Peyer's patch (tissue), 4 donors: ENCODE measurements at places on chromosomes 2 and 18. TPM values are rescaled to one million over a fixed set of nuclear protein-coding genes. Genes with fewer than 3 reads are reported as not detected.

The KYNU gene
- 25.6 TPM for total RNA-seq

The ABCG8 gene
- 15.2 TPM for total RNA-seq

The GDF7 gene
- 0.35 TPM for total RNA-seq

The DAPL1 gene
- total RNA-seq = not detected

The KCNJ13 gene
- total RNA-seq = 211 TPM

DNA sequence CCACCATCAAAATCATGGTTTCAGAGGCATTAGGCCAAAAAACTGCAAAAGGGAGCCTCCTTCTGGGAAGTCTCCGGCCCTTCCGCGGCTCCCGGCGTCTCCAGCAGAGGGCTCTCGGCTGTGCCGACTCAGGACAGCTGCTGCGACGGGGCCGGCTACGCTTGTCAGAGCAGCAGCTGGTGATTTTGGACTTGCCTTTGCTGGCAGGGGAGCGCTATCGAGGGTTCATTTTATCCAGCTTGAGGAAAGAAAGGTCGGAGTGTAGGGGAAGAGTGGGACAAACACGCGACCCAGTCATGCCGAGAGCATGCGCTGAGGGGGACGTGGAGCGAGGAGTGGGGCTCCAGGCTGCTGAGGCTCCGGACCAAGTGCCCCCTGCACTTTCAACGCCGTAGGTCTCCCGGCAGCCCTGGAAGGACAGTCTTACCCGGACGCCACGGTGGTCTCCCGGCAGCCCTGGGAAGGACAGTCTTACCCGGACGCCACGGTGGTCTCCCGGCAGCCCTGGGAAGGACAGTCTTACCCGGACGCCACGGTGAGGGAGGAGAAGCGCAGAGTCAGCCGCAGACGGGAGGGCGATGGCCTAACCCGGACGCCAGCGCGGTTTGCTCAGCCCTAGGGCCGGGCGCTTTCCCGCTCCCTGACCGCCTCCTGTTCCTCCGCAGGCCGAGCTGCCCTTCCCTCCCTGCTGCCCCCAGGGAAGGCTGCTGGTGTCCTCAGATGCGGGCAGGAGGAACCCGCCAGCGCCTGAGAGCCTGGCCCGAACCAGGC is 21.7 kb downstream of the DDX18 start:
- peak overlapping the region; percentile 48 for H3K4me3 ChIP-seq
- peak overlapping the region; percentile 31 for H3K27ac ChIP-seq
- H3K36me3 ChIP-seq = no peaks in the 10 kb centered on the region
- no peaks in the 10 kb centered on the region for H3K4me1 ChIP-seq

GRCh38 chr2:9439536-9439935 is 16.1 kb downstream of the CPSF3 start:
- no peaks in the 10 kb centered on the region for H3K4me1 ChIP-seq
- H3K27me3 ChIP-seq = no peaks in the 10 kb centered on the region
- H3K36me3 ChIP-seq = no peaks in the 10 kb centered on the region
- no peak overlapping the region for H3K4me3 ChIP-seq
- no peak overlapping the region for H3K27ac ChIP-seq

- no peak for DNase-seq
- no peaks in the 10 kb centered on the region for H3K27me3 ChIP-seq
- no peak overlapping the region for H3K4me3 ChIP-seq
- H3K27ac ChIP-seq = no peak overlapping the region
Measured at GRCh38 chr2:102296449-102296848, 14.9 kb upstream of the IL1RL1 start.

DNA sequence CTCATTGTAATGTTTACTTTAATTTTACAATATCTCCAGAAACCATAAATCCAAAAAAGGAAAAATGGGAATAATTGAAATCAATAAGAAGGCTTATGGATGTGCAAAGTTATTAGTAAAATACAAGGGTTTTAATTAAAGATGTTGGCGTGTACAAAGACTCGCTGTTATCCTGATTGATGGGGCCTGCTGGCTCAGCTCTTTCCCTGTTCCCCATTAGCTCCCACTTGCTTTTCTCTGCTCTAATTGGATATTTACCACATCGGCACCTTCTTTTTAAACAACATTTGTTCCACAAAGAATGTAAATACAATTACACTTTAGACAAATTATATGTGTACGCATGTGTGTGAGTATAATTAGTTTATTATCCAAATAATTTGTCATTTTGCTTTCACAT is 796.6 kb downstream of the ERBB4 start:
- no peak overlapping the region for H3K4me3 ChIP-seq
- no peaks in the 10 kb centered on the region for H3K36me3 ChIP-seq
- H3K27ac ChIP-seq = no peak overlapping the region
- no peaks in the 10 kb centered on the region for H3K4me1 ChIP-seq
- DNase-seq = no peak

GRCh38 chr2:149613704-149614103 is 26.1 kb upstream of the MMADHC start:
- H3K27ac ChIP-seq = no peak overlapping the region
- H3K4me3 ChIP-seq = no peak overlapping the region
- DNase-seq = no peak
- H3K27me3 ChIP-seq = no peaks in the 10 kb centered on the region

The SNTG2 gene
- total RNA-seq = 1.8 TPM

The NPAS2 gene
- 99.5 TPM for total RNA-seq

DNA sequence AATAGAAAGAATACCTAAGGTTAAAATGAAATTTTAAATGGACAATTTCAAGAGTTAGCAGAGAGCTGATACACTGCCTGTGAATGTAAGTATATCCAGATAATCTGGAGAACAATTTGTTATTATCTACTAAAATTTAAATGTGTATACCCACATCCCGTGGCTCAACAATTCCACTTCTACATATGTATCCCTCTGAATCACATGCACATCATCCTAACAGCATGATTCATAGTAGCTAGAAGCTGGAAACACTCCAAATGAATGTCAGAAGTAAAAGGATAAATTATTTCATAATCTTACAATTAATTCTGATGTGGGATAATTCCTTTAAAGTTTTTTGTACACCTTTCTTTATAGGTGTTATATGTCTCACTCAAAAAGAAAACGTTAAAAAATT is 87.9 kb downstream of the CNTNAP5 start:
- no peaks in the 10 kb centered on the region for H3K4me1 ChIP-seq
- DNase-seq = no peak
- H3K4me3 ChIP-seq = no peak overlapping the region
- no peaks in the 10 kb centered on the region for H3K27me3 ChIP-seq
- no peaks in the 10 kb centered on the region for H3K36me3 ChIP-seq
- H3K27ac ChIP-seq = no peak overlapping the region

DNA sequence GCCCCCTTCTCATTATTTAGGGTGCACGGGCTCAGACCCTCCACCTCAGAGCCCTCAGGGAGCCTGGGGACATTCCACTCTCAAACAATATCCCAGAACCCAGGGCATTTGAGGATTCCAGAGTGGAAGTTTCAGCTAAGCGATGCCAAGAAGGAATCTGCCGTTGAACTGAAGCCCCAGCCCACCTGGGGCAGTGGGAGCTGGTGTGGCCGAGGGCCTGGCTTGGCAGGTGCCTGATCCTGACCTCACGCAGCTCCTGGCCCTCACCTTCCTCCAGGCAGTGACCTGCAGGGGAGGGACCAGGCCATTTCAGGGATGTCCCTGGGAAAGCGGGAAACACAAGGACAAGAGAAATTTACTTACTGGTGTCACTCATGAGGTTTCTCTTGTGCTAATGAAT is 58.2 kb downstream of the ACKR3 start:
- DNase-seq = peak; percentile 35
- H3K4me1 ChIP-seq = no peaks in the 10 kb centered on the region
- H3K27ac ChIP-seq = no peak overlapping the region
- H3K36me3 ChIP-seq = no peaks in the 10 kb centered on the region
- H3K27me3 ChIP-seq = no peaks in the 10 kb centered on the region

DNA sequence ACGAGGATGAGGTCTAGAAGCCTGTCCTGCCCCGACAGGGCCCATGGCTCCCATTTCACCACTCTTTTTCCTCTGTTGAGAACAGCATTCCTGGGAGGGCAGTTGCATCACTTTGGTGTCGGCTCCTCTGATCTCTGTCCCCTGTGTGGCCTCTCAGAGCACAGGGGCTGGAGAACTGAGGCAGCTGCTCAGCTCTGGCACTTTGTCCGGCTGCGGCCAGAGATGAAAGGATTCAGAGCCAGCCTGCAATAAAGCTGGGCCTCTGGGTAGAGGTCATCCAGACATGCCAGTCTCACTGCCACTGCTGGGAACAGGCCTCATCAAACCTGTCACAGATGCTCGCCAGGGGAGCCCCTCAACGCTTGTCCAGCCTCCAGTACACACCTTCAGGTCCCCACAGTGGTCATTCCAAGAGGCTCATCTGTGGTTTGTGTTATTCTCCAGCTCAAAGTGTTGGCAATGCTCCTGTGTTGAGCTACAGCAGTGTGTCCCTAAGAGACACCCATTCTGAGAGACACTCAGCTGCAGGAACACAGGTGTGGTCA is 13.1 kb upstream of the ROCK2 start:
- no peak overlapping the region for H3K27ac ChIP-seq
- peak; percentile 74 for DNase-seq
- no peaks in the 10 kb centered on the region for H3K27me3 ChIP-seq

DNA sequence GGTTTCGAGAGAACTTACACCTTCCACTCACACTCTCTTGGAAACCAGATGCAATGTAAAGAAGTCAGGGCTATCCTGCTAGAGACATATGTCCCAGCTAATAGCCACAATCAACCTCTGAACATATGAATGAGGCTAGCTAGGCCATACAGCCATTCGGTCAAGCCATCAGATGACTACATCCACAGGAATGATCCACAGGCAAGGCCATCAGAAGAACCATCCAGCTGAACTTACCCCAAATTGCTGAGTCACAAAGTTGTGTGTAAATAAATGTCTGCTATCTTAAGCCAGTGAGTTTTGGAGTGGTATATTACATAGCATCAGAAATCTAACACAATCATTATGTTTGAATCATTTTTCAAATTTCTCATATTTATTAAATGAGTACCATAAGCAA is 5.2 kb upstream of the SPAST start:
- no peaks in the 10 kb centered on the region for H3K36me3 ChIP-seq
- no peak overlapping the region for H3K4me3 ChIP-seq
- DNase-seq = no peak
- no peaks in the 10 kb centered on the region for H3K4me1 ChIP-seq
- no peaks in the 10 kb centered on the region for H3K27me3 ChIP-seq
